ENCODE measurements at places on chromosomes 3 and 15.
A peak's percentile ranks its signal among the peaks of the same experiment; 100 is the strongest.

- DNase-seq, result no peak
These were observed 132.2 kb upstream of the SLC24A5 start for GRCh38 chr15:47988564-47988963.

GRCh38 chr15:89662893-89663626, 7.8 kb upstream of the KIF7 start:
- no peak for DNase-seq

DNA sequence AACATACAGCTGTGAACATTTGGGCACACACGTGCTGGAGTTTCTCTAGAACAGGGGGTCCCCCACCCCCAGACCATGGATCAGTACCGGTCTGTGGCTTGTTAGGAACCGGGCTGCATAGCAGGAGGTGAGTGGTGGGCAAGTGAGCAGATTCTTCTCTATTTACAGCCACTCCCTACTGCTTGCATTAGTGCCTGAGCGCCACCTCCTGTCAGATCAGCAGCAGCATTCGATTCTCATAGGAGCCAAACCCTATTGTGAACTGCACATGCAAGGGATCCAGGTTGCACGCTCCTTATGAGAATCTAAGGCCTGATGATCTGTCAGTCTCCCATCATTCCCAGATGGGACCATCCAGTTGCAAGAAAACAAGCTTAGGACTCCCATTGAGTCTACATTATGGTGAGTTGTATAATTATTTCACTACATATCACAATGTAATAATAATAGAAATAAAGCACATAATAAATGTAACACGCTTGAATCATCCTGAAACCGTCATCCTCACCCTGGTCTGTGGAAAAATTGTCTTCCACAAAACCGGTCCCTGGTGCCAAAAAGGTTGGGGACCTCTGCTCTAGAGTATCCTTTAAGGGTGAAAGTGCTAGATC, 25.8 kb downstream of the CHRM5 start:
- no peak for DNase-seq

DNA sequence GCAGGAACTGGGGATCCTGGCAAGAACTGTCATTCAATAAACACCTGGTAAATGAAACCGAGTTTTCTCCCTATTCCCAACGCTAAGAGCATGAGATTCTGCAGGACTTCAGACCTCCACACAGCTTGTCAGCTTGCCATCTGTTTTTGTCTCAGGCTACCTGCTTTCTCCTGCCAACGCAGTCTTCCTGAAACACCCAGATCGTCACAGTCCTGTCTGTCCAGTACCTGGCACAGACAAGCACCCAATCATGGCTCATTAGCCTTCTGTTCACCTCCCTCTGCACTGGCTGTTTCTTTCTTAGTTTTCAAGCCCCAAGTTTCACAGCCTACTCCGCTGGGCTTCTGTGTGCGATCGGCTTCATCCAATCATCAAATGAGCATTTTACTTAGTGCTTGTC, 5.0 kb downstream of the SLC12A8 start:
- no peak for DNase-seq

GRCh38 chr15:94042180-94042928, 189.0 kb upstream of the MCTP2 start:
- no peak for DNase-seq

- no peak for DNase-seq
These were observed 126.4 kb downstream of the PTPRG start for GRCh38 chr3:61687663-61688306.

- no peak for DNase-seq
These were observed 267.6 kb upstream of the KCNH8 start for GRCh38 chr3:18880691-18881090.

- peak; percentile 85 for DNase-seq
These were observed 10.0 kb downstream of the POC1A start for GRCh38 chr3:52144034-52144795.

DNA sequence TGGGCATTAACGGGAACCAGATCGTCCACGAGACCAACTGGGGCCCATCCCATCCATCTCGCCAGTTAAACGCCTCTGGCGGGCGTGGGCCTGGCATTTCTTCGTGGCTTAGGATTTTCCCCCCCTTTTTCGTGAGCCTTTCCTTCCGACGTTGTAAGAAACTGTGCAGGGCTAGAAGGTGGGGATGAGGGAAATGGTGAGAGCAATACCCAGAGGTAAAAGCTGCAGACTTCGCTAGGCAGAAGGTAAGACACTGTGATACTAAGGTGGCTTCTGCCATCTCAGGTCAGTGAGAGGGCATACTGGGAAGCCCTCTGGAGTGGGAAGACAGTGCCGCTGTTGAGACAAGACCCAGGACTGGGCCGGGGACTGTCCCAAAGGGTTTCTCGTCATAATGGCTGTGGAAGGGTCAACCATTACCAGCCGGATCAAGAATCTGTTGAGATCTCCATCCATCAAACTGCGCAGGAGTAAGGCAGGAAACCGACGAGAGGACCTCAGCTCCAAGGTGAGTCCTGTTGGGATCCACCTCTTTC, 666 bp downstream of the MAPKBP1 start:
- DNase-seq, result no peak

DNA sequence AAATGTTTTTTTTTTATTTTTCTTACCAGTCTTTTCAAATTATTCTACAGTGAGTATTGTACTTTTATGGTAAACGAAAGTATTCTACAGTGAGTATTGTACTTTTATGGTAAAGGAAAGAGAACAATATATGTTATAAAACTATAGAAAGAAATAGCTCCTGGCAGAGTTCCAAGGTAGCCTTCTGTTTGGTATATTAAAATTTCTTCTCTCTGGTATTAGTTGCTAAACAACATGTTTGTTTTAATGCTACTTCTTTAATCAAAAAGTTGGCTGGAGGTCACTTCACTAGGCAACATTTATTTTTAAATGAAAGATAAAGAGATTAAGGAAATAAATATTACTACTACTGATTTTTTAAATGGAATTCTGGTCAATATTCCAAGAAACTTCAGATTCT, 108.6 kb upstream of the ARL6 start:
- DNase-seq, result no peak

DNA sequence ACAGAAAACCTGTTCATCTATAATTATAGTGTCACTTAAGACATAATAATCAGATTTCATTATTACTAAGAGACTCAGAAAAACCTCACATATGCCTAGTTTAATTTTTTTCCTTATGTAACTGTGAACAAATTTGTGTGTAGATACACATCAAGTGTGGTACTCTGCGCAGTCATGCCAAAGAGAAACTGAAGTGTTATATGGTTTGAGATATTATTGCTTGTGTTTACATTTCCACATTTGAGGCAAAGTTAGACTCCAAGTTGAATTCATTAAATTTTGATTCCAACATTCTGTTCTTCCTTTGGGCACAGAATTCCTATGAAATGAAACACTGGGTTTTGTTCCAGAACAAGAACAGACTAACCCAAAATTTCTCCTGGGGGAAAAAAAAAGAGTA, 2.2 kb downstream of the MBNL1 start:
- no peak for DNase-seq

GRCh38 chr3:120528163-120528562, 68.0 kb upstream of the NDUFB4 start:
- DNase-seq, result no peak

DNA sequence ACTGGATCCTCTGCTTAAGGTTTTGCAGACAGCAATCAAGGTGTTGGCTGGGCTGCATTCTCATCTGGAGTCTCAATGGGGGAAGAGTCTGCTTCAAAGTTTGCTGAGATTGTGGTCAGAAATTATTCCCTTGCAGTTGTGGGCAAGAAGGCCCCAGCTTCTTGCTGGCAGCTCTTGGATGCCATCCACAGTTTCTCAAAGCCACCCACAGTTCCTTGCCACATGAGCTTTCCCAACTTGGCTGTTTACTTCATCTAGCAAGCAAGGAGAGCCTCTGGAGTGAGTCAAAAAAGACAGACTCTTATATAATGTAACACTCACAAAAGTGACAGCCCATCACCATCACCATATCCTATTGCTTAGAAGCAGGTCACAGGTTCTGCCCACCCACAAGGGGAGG, 62.1 kb upstream of the ABHD2 start:
- no peak for DNase-seq

GRCh38 chr3:129593595-129594339, 12.7 kb downstream of the PLXND1 start:
- peak; percentile 73 for DNase-seq

GRCh38 chr3:156605686-156606605, 51.0 kb upstream of the SSR3 start:
- no peak for DNase-seq

GRCh38 chr15:67119238-67119846, 53.9 kb downstream of the SMAD3 start:
- no peak for DNase-seq

- peak; percentile 71 for DNase-seq
These were observed 31.8 kb upstream of the ZNF774 start for GRCh38 chr15:90320062-90320884.

DNA sequence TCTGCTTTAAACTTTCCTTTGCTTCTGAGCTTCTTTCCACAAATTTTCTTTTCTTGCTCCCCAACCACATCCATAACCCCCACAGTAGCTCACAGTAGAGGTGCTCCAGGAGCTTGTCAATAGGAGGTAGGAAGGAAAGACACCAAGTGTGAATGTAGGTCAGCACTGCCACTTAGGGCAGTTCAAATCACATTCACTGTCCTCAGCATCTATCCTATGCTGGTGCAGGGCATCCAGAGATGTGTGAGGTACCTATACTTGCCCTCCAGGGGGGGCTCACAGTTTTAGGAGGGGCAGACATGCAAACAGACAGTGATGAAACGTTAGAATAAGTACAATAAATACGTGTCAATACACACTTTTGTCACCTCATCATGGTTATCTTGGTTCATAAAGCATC, 1.5 kb upstream of the SPSB4 start:
- DNase-seq, result no peak

- DNase-seq, result no peak
These were observed 124.0 kb downstream of the KCNH8 start for GRCh38 chr3:19272296-19272695.

DNA sequence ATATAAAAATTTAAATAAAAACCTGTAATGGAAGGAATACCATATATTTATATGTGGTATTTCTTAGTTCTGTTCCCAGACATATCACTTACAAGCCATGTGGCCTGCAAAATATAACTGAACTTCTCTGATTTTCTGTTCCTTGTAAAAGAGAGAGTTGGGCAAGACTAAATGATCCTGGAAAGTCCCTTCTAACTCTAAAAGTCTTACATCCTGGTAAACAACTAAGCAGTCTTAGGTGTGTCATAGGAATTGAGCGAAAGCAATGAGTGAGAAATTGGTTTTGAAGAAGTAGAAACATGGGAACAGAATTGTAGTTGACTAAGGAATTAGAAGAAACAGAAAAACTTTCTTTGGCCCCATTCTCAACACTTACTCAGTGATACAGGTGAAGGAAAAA, 25.3 kb upstream of the IL20RB start:
- no peak for DNase-seq

DNA sequence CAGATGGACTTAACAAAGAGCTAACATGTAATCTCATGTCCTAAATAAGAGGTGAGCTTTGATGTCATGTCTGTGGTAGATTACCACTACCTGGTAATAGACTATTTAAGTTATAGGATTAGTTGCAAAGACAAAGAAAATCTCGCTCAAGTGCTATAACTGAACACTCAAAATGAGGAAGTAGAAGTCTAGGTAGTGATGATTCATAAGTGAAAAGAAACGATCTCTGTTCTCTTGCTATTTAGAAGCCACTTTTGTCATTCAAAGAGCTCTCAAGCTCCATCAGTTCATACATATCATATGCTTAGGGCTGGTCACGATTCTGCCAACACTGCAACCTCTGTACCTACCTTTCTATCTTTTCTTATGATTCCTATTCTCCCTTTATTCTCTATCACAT, 110.9 kb downstream of the EDEM1 start:
- DNase-seq, result no peak

DNA sequence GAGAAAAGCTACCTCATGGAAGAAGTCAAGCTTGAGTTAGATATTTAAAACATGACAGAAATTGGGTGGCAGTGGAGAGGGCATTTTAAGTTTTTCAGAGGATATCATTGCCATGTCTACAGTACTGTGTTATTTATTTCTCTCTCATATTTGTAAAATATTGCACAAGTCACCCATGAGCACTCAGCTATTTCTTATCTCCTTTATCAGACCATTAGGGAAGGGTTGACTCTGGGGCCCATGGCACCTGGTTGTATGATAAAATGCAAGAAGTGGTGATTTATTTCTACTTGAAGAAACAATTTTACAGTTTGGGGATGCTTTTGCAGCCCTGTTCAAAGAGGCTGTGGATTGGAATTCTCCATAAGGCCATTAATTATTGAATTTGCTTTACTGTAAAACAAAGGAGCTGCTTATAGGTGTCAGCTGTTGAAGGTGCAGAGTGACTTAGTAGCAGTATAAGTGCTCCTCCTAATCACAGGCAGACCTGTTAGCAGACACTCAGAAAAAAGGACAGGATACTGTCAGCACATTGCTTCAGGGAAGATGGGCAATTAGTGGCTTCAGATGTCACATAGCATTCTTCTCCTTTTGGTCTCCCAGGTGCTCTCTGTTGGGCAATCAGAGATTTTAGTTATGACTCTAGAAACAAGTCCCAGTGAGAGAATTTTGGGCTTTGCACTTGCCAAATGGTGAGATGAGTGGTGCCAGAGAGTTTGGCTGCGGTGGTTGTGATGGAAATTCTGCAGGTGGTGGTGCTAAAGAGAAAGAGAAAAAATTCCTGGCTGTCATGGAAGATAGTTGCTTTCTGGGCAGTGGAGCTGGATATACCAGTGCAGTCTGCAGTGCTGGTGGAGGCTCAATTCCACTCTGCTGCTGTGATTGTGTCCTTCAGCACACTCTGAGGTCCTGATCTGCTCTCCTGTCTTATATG, 129.7 kb upstream of the ROPN1 start:
- no peak for DNase-seq

DNA sequence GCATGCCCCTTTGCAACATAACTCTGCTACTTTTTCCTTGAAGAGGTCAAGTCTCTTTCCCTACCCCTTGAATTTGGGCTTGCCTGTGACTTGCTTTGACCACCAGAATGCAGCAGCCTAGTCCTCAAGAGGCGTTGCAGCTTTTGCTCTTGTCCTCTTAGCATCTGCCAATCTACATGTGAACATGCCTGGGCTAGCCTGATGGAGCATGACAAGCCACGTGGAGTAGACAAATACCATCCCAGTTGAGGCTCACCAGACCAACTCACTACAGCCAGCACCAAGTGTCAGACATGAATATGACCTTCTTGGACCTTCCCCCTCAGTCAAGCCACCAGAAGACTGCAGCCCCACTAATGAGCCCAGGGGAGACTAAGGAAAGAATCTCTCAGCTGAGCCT, 32.9 kb downstream of the AMOTL2 start:
- DNase-seq, result no peak

DNA sequence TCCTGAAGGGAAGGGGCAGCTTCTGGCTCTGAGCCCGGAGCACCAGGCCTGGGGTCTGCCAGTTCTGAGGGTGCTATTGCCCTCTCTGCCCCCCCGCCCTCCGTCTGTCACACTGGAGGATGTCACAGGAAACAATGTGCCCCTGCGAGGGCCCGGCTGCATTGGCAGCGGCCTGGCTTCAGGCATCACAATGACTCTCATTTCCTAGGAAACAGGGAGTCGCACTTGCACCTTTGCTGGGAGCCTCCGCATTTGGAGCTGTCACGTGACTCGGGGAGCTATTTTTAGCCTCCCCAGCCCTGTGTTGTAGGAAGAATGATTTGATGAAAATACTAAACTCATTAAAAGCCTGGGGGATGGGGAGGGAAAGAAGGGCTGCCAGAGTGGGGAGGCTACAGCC, 518.9 kb downstream of the SHQ1 start:
- no peak for DNase-seq

GRCh38 chr15:68385240-68385561, 46.8 kb downstream of the ITGA11 start:
- no peak for DNase-seq

GRCh38 chr3:25044762-25045710, 383.0 kb upstream of the RARB start:
- DNase-seq, result no peak

- peak; percentile 44 for DNase-seq
These were observed 8.9 kb downstream of the CMTM6 start for GRCh38 chr3:32493437-32494414.

Data from activated CD4-positive, alpha-beta T cell treated with anti-CD3 and anti-CD28 coated beads, Interleukin-2, amount 50 U/mL, for 48 hours (primary cell).